CD4-positive, alpha-beta memory T cell (primary cell): ENCODE measurements at places on chromosomes 6 and 20. TPM values are rescaled to one million over a fixed set of nuclear protein-coding genes. Genes with fewer than 3 reads are reported as not detected.

Gene EYA2
- polyA plus RNA-seq = not detected

Gene EPPIN
- not detected for polyA plus RNA-seq

Gene RAD21L1
- polyA plus RNA-seq = not detected

Gene THEMIS
- polyA plus RNA-seq = 83.1 TPM

Gene GPLD1
- polyA plus RNA-seq = not detected

Gene HBS1L
- 59.5 TPM for polyA plus RNA-seq

Gene LPA
- polyA plus RNA-seq = not detected

Gene PRPH2
- polyA plus RNA-seq = not detected

Gene TPX2
- 0.85 TPM for polyA plus RNA-seq

Gene SLC22A2
- not detected for polyA plus RNA-seq

Gene E2F1
- polyA plus RNA-seq = 0.46 TPM

Gene OPN5
- polyA plus RNA-seq = not detected

Gene PTCHD4
- polyA plus RNA-seq = not detected

Gene RUNX2
- polyA plus RNA-seq = 22.6 TPM

Gene SLPI
- polyA plus RNA-seq = not detected

Gene IL17F
- not detected for polyA plus RNA-seq

Gene ID1
- 0.49 TPM for polyA plus RNA-seq

Gene HLA-DMA
- 26.0 TPM for polyA plus RNA-seq

Gene OR2H1
- not detected for polyA plus RNA-seq

Gene GNMT
- polyA plus RNA-seq = 0.36 TPM

Gene NHSL1
- polyA plus RNA-seq = not detected

Gene FAM210B
- 38.8 TPM for polyA plus RNA-seq

Gene CFB
- not detected for polyA plus RNA-seq

Gene NOTCH4
- 0.70 TPM for polyA plus RNA-seq

Gene ARMC2
- polyA plus RNA-seq = 3.2 TPM

Gene TMEM217
- 0.42 TPM for polyA plus RNA-seq

Gene METTL24
- 0.69 TPM for polyA plus RNA-seq

Gene CAGE1
- 0.05 TPM for polyA plus RNA-seq

Gene TGM3
- not detected for polyA plus RNA-seq

Gene ZBTB9
- polyA plus RNA-seq = 5.7 TPM

Gene NKAIN2
- polyA plus RNA-seq = not detected

Gene FARS2
- polyA plus RNA-seq = 29.5 TPM

Gene CHRNA4
- polyA plus RNA-seq = not detected

Gene RSPO4
- not detected for polyA plus RNA-seq

Gene KIFC1
- polyA plus RNA-seq = not detected

Gene FAM217B
- 25.0 TPM for polyA plus RNA-seq

Gene BFSP1
- polyA plus RNA-seq = 0.96 TPM

Gene EDEM2
- polyA plus RNA-seq = 62.1 TPM

Gene SLC32A1
- not detected for polyA plus RNA-seq

Gene HLA-DQA1
- polyA plus RNA-seq = 4.7 TPM

Gene BPIFB1
- polyA plus RNA-seq = not detected

Gene WRNIP1
- 27.3 TPM for polyA plus RNA-seq

Gene STMN3
- 30.5 TPM for polyA plus RNA-seq

Gene GLP1R
- not detected for polyA plus RNA-seq

Gene C4B
- polyA plus RNA-seq = not detected

Gene POU3F2
- polyA plus RNA-seq = not detected

Gene LY6G5B
- polyA plus RNA-seq = 0.98 TPM

Gene TP53TG5
- polyA plus RNA-seq = 0.24 TPM

Gene GNAS-AS1
- not detected for polyA plus RNA-seq

Gene FRK
- not detected for polyA plus RNA-seq

Gene GSTA1
- polyA plus RNA-seq = not detected
